ENCODE measurements at places on chromosomes 3 and 15.

- DNase-seq = peak; percentile 23
Observed at GRCh38 chr15:64151727-64152506, at the start of gene SNX22. SNX22 (plus strand) TSS chr15:64151731; CDS start chr15:64151776, 45 bp downstream.

DNA sequence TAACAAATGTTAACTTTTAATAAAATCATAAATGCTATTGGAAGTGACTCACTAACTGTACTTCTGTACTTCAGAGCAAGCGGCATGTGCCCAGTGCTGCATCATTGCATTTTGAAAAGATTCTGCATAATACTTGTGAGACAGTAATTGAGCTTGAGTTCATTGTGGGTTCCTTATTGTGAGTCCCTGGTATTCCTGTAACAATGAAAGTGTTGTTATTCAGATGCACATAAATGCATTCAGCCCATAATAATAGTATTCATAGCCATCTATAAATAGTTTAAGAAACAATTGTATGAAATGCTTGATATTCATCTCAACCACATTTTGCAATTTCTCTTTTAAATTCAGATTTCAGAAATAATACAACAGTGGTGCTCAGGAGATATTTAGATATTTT lies 976.4 kb downstream of the CADM2 start:
- no peak for DNase-seq

DNA sequence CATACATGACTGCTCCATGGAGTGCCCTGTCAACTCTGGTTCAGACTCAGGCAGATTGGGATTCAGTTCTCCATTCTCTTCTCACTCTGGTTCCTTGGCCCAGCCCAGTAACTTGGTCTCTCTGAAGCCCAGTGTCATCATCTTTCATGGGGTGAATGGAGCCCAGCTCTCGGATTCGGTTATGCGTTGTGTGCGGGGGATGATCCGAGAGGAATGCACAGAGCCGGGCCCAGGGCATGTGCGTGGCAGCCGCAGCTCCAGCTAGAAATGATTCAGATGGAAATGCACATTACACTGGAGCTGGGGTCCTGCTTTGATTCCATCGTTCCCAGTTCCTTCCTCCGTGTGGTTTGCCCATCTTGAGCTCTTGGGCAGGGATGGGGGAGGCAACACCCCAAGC lies 189.4 kb downstream of the FEZF2 start:
- DNase-seq = no peak

- peak; percentile 86 for DNase-seq
Observed at GRCh38 chr15:40421246-40422157, 15.9 kb downstream of the IVD start.

DNA sequence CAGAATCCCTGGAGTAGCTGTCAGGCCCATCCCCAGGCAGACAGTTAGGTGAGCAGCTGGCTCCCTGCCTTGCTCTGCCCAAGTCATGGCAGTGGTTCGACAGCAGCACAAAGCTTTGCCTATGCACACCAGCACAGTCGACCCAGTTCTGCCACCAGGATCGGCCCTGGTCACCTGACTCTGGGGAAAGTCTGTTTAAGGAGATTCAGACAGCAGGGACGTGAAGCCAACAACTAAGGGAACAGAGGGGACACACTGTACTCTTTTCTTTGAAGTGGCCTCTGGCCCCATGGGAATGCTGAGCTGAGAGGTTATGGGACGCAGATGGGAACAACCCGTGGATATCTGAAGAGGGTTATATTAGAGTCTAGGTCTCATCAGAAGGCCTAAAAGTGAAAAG lies 134.8 kb downstream of the CHDH start:
- DNase-seq = no peak

- no peak for DNase-seq
Observed at GRCh38 chr15:73601451-73602445, 31.4 kb downstream of the NPTN start.

DNA sequence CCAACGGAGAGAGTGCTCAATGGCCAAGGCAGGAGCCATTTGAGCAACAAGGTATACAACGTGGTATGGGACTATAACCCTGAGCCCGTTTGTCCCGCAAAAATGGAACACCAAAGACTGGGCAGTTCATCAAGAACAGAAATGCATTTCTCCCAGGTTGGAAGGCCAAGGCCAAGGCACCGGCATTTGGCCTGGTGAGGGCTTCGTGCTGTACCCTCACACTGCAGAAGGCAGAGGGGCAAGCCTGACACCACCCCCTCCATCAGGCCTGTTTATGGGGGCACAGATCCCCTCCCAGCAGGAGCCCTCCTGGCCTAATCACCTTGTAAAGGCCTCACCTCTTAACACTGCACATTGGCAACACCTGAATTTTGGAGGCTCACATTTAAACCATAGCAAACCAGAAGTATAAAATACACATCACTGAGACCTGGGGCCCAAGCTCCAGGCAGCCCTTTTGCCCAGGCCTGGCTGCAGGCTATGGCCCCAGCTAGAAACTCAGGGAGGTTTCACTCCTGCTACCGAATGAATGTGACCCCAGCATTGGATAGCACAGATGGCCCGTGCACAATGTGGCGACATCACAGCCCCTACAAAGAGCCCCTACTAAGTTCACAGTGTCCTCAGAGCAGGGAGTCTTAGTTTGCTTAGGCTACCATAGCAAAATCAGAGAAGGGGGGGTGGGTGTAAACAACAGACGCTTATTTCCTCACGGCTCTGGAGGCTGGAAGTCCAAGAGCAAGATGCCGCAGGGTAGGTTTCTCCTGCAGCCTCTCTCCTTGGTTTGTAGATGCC lies 47.1 kb downstream of the KLF15 start:
- no peak for DNase-seq

GRCh38 chr3:123329636-123330340 lies 119.1 kb downstream of the ADCY5 start:
- no peak for DNase-seq

DNA sequence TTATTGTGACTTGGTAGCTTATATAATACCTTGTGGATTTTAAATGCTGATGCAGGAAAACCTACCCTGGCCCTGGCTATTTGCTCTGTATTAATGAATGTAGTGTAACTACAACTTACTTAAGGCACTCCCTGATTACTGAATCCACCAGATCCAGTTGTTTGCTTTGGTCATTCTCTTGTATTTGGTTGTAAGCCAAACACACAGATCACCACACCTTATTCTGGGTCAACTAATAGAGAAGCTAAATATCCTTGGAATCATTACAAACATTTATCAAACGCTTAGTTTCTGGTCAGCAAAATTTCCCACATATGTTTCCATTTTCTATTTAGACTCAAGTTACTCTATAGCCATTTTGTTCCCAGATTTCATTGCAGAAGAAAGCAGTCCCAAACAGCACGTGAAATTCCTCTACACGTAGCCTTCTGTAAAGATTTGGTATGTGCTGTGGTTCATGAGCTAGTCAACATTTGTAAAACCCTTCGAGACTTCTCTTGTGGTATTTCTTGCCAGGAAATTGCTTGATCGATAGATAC lies 322.6 kb downstream of the MEX3B start:
- no peak for DNase-seq

GRCh38 chr15:80480171-80480811 lies 76.1 kb downstream of the ARNT2 start:
- no peak for DNase-seq

DNA sequence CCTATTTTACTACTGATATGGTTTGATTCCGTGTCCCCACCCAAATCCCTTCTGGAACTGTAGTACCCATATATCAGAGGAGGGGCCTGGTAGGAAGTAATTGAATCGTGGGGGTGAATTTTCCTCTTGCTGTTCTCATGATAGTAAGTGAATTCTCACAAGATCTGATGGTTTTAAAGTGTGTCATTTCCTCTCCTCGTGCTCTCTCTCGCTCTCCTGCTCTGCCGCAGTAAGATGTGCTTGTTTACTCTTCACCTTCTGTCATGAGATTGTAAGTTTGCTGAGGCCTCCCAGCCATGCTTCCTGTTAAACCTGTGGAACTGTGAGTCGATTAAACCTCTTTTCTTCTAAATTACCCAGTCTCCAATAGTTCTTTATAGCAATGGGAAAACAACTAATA lies 81.2 kb upstream of the ZBTB20 start:
- DNase-seq = no peak

- DNase-seq = no peak
Observed at GRCh38 chr3:191383124-191383523, 52.8 kb upstream of the UTS2B start.

- DNase-seq = no peak
Observed at GRCh38 chr15:44101286-44101685, 93.8 kb downstream of the FRMD5 start.

DNA sequence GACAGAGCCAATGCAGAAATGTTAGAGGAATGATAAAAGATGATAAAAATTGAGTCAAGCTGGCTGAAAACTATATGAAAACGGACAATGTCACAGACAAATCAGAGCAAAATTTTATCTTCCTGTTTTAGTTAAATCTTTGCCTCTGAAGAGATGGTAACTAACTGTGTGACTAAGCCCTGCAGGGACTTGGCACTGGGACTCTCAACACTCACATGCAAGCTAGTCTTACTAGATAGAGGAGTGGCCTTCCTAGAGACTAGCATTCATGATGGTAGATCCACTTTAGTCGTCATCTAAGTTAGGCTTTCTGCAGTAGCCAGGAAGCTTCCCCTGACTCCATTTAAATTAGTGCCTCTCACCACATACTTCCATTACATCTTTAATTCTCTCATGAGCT lies 4.1 kb downstream of the CCDC191 start:
- DNase-seq = no peak

DNA sequence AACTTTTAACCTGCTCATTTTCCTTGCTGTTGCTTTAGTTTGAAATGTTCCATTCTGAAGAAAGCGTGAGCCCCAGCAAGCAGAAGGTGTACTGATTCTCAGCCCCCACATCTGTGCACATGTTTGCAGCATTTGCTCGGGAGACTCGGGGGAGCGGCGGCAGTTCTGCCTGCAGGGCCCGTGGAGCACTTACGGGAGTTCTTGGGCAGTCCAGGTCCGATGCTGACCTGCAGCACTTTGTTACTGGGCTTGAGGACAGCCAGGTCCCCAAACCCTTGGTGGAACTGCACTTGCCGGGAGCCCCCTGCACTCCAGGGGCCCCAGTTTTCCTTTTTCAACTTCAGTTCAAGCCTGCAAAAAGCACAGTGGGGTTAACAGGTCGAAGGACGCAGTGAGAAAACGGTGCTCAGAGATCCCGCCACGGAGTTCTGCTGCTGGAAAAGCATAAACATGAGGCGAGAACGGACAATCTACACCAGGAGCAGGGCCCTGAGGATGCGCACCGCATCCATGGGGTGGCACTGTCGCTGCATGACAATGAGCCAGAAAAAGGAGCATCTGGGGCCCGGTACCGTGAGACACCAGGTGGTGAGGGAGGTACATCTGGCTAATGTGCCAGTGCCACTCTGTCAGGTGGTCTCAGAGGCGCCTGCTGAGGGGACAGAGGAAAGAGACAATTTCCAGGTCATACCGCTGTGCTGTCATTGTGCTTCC lies 45.6 kb upstream of the LDHAL6B start:
- peak; percentile 29 for DNase-seq

GRCh38 chr15:99248000-99248715 lies 1.2 kb downstream of the TTC23 start:
- no peak for DNase-seq

- DNase-seq = no peak
Observed at GRCh38 chr3:30231277-30232141, 374.9 kb upstream of the TGFBR2 start.

DNA sequence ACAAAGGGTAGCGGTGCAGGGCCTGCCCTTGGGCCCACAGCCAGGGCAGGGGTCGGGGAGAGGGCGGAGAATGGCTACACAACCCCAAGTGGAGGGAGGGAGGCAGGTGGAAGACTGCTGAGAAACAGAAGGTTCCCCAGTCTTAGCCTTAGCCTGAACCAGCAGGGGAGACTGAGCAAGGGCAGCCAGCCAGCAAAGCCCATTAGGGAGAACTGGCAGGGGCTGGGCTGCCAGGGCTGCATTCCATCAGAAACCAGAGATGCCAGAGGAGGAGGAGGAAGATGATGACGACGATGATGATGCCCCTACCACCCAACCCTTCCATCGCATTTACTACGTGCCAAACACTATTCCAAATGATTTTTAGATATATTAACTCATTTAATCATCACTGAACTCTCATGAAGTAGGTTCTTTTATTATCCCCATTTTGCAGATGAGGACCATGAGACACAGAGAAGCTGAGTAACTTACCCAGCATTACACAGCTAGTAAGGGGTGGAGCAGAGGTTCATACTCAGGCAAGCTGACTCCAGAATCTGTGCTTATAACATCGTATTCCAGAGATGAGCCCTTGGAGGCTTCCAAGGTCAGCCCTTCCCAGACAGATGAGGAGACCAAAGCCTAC lies 8.7 kb downstream of the SEMA7A start:
- DNase-seq = no peak

DNA sequence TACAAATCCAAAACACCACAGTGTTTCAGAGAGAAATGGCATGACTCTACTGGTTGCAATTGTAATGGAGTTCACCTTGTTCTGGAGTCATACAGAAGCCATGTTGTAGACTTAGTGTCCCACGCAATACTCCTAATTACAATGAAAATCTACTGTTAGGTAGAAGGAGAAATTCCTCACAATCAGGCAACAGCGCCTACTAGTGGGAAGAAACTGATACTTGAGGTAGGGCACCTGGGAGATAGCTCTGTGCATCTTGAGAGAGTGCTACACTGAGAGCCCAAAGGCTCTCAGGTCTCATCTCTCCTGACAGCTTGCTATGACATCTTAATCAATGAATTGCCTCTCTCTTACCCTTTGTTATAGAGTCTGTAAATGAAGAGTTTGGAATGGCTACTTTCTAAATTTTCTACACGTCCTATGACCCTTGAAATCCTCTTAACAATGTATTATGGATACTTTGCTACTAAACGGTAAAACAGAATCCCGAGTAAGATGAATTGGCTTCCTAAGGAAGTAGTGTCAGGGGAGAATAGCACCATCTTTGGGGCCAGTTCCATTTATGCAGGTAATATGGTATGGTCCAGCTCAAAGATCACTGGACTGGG lies 422.7 kb upstream of the TPRG1 start:
- peak; percentile 46 for DNase-seq

DNA sequence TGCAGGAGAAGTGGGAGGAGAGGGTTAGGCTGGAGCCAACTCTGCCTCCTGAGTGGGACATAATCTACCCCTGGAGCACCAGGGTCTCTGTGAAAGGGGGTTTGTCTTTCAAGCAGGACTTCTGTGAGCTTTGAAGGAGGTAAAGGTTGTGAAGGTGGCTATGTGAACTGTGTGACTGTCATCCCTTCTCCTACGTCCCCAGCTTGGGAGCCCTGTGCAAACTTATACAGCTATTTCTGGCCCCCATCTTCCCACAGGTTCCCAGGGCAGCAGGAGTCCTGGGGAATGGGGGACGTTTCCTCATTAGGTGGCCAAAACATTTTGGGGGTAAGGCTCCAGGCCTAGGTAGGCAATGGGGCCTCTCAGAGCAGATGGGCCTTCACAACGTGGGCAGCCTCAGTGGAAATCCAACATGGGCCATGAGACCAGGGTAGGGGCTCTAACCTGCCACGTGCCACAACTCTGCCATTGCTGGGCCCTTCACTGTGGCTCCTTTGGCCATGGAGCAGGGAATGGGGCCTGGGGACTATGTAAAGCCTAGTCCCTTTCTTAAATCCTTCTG lies 3.5 kb downstream of the VIPR1 start:
- DNase-seq = peak; percentile 1

DNA sequence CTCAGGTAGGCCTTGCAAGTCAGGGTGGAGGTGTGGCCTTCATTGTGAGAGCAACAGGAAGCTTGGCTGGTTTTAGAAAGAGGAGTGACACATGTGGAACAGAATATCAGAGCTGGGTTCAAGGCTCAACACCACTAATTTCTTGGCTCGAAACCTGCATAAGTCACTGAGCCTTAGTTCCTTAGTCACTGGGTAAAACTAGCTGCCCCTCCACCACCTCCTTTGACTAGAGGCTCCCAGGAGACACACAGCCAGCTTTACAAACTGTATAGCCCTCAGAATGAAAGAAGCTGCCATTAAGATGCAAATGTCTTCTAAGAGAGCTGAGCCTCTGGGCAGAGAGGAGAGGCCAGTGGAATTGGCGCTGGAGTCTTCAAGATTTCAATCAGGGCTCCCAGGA lies 67.7 kb downstream of the CERS3 start:
- no peak for DNase-seq
